ENCODE measurements at places on chromosomes 4 and X.

- DNase-seq, result no peak
Measured at GRCh38 chr4:100848841-100849240, 331.0 kb upstream of the EMCN start.

GRCh38 chr4:97144199-97144598 lies 999.1 kb downstream of the STPG2 start:
- no peak for DNase-seq

GRCh38 chr4:66590488-66591215 lies 920.4 kb upstream of the EPHA5 start:
- no peak for DNase-seq

DNA sequence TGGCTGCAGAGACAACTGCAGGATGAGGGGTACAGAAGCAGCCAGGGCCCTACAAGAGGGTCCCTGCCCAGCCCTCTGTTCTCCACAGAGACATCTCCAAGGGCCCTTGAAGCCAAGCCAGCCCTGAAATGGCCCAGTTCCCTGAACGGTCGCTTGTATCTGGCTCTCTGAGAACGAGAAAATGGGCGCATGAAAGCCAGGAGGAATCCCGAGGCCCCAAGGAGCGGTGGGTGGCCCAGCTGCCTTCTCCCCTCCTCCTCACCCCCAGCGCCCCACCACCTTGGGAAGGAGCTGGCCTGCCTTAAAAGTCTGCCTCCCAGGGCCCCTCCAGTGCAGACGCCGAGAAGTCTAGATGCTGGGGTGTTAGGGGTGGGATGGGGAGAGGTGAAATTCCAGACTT lies 5.7 kb downstream of the ZNF185 start:
- no peak for DNase-seq

DNA sequence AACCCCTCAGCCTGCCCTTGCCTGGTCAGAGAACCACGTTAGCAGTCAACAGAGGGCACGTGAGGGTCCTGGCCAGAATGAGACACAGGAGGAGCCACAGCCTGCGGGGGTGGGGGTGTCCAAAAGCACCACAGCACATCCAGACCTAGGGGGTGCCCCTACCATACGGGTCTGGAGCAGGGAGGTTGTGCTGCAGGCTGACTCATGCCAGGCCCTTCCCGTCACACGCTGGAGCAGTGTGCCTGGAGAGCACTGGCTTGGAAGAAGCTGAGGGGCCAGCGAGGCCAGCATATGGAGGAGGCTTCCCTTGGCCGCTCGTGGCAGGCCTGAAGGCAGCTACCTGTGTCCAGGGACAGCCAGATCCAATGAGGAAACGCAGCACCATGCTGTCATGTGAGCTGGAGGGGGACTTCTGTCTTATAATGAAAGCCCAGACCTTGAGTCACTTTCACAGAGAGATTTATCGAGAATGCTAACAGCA lies 1.5 kb upstream of the IRAK1 start:
- no peak for DNase-seq

DNA sequence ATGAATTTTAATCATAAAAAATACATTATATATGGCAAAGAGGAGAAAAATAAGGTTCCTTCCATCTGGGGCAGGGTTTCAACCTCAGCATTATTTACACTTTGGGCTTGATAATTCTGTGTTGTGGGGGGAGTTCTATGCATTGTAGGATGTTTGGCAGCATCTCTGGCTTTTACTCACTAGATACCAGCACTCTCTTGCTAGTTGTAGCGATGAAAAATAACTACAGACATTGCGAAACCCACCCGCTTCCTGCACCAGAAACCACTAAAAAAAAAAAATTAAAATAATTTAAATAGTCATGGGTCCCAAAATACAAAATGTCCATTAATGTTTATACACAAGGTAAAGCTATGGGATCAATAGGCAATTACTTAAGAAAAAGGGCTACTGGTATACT lies 52.7 kb downstream of the PPP3CA start:
- no peak for DNase-seq

DNA sequence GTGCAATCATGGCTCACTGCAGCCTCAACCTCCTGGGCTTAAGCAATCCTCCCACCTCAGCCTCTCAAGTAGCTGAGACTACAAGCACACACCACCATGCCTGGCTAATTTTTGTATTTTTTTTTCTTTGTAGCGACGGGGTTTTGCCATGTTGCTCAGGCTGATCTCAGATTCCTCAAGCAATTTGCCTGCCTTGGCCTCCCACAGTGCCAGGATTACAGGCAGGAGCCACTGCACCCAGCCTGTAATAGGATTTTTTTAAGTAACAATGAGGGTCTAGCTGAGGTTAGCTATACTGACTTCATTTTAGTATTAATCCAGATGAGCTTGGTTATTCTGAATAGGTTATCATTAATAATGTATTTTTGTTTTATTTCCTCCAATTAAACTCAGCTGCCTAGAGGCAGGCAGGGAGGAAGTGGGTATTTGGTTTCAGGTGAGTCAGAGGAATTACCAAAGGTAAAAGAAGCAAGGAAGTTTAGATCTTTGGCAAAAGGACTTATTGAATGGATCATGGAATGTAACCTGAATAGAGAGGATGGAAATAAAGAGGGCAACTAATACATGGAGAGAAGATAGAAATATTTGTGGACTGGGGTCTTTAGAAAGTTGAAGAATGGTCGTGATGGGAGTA lies 1023.3 kb upstream of the TENM3 start:
- DNase-seq, result no peak

- DNase-seq, result no peak
Measured at GRCh38 chr4:107246761-107247160, 210.6 kb upstream of the DKK2 start.

GRCh38 chrX:51894697-51895336 lies 1.4 kb downstream of the MAGED1 start:
- no peak for DNase-seq

DNA sequence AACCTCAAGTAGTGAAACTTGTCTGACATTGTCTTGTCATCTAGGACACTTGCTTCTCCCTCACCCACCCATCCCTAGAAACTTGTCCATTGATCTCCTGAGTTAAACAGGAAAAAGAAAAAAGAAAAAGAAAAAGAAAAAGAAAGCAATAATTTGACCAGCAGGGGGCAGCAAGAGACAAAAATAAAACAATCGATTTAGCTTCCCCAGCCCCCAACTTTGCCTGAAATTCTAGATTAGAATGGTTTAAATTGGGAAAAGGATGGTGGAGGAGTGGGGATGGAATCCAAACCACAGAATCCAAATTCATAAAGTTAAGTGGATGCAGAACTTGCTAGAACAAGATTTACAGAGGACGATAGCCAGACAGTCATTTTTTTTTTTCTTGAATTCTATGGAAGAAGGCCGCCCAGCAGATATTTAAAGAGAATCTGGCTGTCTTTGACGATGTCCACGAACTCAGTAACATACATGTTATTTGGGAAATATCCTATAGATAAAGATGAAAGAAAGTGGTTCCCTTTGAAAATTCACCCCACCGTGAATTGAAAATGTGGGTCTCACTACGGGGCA lies 282.9 kb downstream of the USP46 start:
- DNase-seq, result peak; percentile 24

DNA sequence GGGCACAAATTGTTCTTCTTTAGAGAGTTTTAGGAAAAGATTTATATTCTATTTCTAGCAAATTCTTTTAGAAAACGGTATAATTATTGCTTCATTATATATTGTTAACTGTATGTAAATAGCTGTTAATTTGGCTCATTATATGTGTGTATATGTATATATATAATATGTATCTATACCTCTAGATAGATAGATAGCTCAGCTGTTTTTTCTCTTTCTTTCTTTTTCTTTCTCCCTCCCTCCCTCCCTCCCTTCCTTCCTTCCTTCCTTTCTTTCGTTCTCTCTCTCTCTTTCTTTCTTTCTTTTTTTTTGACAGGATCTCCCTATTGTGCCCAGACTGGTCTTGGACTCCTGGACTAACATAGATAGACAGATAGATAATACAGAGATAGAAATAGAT lies 1538.8 kb downstream of the PCDH7 start:
- no peak for DNase-seq

- no peak for DNase-seq
Measured at GRCh38 chr4:8085491-8086117, 73.0 kb downstream of the ABLIM2 start.

GRCh38 chr4:1399508-1400190 lies 6.6 kb downstream of the NKX1-1 start:
- DNase-seq, result peak; percentile 13

- DNase-seq, result no peak
Measured at GRCh38 chr4:109902559-109903251, 10.0 kb upstream of the EGF start.

- DNase-seq, result no peak
Measured at GRCh38 chrX:154840856-154841255, 6.4 kb upstream of the SMIM9 start.

DNA sequence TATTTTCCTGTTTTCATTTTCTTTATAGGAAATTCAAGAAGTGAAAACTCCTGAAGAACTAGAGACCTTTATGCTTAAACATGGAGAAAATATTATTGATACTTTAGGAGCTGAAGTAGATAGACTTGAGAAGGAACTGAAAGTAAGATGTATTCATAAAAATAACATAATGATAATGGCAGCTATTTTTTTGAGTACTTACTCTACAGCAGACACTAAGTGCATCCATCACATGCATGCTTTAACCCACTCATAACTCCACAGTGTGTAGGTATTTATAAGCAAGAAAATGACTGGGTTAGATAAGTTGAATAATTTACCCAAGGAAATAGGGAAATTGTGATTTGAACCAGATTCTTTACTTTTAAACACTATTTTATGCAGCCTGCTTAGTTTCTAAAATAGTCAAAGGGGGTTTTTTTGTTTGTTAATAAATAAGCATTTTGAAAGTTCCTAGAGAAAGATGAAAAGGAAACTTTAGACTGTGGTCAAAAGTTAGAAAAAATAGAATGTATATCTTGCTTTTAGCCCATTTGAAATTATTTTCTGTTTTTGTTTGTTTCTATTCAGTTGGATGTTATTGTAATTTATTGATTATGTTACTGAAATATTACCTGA lies 74.2 kb downstream of the BEND4 start:
- DNase-seq, result no peak

DNA sequence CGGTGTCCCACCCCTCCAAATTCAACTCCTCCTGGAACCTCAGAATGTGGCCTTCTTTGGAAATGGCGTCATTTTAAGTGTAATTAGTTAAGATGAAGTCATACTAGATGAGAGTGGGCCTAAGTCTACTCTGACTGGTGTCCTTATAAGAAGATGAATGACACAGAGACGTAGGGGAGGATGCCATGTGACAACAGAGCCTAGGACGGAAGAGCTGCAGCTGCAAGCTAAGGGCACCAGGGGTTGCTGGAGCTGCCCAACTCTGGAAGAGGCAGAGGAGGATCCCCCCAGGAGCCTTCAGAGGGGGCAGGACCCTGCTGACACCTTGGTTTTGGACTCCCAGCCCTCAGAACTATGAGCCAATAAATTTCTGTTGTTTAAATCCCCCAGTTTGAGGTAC lies 115.1 kb downstream of the STK32B start:
- DNase-seq, result no peak

GRCh38 chr4:168197926-168198325 lies 105.6 kb downstream of the ANXA10 start:
- DNase-seq, result no peak

- DNase-seq, result no peak
Measured at GRCh38 chr4:1937550-1937949, 66.4 kb downstream of the NSD2 start.

DNA sequence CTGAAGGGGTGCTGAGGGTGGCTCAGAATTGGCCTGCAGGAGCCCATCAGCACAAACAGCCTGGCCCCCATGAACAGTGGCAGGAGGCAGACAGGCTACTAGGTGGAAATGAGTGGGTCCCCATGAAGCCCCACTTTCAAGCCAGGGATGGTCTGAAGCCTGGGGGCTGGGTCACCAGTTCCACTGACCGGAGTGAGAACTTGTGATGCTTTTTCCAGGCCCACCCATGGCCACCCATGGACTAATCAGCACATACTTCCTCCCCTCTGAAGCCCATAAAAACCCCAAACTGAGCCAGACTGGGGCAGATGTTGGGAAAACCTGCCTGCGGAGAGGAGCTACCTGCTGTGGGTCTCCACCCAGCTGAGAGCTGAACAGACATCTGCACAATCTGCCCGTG lies 284.1 kb downstream of the EVC2 start:
- no peak for DNase-seq

DNA sequence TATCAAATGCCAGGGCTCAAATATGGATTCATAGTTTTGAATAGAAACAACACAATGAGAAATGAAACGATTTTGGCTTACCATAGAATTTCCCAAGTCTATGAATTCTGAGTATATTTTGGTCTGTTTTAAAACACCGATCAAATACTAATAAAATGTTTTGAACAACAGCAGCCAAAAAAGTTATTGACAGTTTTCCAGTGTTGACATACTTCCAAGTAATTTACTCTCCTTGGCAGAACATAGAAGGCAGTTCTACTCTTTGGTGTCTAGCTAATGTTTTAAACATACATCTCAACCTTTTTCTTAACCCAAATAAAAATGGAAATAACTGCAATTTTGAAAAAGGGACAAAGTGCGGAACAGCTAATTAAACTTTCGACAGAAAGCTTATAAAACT lies 1419.8 kb downstream of the ADGRL3 start:
- no peak for DNase-seq

DNA sequence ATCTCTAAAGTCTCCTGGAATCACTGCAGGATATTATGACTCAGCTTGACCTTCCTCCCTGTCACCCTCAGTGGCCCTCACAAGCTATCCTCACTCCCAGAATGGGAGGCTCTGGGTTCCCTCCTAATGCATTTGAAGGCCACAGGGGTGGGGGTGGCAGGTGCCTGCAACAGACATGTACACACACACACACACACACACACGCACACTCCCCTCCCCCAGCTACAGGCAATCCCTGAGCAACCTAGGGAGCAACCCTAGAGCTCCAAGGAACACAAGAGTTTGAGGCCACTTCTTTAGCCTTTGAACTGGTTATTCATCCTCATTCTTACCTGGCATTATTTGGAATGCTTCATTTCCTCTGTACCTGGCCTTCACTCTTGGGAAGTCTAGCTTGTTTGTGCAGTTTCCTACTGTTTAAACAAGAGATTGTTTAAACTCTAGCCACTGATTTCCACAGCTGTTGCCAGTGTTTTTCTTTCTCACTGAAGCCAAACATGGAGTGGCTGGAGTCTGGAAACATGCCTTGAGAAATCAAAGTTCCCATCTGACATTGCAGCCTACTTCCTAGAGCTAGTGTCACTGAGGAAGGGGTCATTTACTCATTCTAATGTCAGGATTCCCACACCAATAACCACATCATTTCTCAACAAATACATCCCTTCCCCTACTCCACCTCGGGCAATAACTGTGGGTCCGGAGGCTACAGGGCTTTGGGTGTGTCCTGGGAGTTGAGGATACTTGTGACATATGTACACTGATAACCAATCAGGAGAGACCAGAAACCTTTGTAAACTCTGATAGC lies 37.7 kb downstream of the MAOA start:
- no peak for DNase-seq

- DNase-seq, result no peak
Measured at GRCh38 chr4:99868126-99868596, 26.1 kb downstream of the LAMTOR3 start.

GRCh38 chrX:1700757-1701156 lies 85.9 kb downstream of the ASMT start:
- no peak for DNase-seq

DNA sequence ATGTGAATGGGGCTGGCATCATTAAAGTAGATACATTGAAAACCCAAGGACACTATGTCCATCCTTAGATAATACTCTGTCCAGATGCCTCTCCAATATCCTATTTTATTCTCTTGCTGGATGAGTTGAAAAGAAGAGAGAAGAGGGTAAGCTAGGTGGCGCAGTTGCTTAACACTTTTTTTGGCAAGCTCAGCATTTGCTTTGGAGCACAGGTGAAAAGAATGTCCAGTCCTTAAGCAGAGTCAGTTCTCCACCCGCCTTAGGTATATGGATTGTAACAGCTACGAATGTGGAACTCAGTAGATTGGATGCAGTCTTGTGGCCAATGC lies 208.4 kb downstream of the NWD2 start:
- DNase-seq, result peak; percentile 63
